Melanocyte of skin (primary cell): ENCODE measurements at places on chromosomes 6 and 20. TPM values are rescaled to one million over a fixed set of nuclear protein-coding genes. Genes with fewer than 3 reads are reported as not detected.

The TXLNB gene
- total RNA-seq = 0.36 and 0.69 TPM in 2 replicates

The TOX2 gene
- total RNA-seq = under 0.01 TPM in 1 of 2 replicates, not detected in the other

The MEI4 gene
- not detected in 2 replicates for total RNA-seq

The NHLRC1 gene
- total RNA-seq = 3.1 and 3.6 TPM in 2 replicates

The TPX2 gene
- total RNA-seq = 82.2 and 88.9 TPM in 2 replicates
